ENCODE measurements at places on chromosomes 3 and 15. TPM values are rescaled to one million over a fixed set of nuclear protein-coding genes. Genes with fewer than 3 reads are reported as not detected.

- peaks cover 5% of the 10 kb centered on the region for H3K27me3 ChIP-seq
- no peak for DNase-seq
- H3K4me1 ChIP-seq: peaks cover 5% of the 10 kb centered on the region
- no peaks in the 10 kb centered on the region for H3K36me3 ChIP-seq
- H3K27ac ChIP-seq: no peak overlapping the region
Measured at GRCh38 chr3:12234192-12234591, 54.7 kb upstream of the PPARG start.

TTC14 gene
- total RNA-seq: 53.2 TPM

DNA sequence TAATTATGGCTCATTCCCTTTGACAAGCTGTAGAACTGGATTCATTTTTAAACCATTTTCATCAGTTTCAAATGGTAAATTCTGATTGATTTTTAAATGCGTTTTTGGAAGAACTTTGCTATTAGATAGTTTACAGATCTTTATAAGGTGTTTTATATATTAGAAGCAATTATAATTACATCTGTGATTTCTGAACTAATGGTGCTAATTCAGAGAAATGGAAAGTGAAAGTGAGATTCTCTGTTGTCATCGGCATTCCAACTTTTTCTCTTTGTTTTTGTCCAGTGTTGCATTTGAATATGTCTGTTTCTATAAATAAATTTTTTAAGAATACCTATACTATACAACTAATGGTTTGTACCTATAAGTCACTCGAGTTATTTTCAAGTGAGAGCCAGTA lies 62.7 kb downstream of the PXYLP1 start:
- H3K4me1 ChIP-seq: peaks cover 10% of the 10 kb centered on the region
- peaks cover 15% of the 10 kb centered on the region for H3K36me3 ChIP-seq
- no peak overlapping the region for H3K4me3 ChIP-seq
- no peak for DNase-seq

DNA sequence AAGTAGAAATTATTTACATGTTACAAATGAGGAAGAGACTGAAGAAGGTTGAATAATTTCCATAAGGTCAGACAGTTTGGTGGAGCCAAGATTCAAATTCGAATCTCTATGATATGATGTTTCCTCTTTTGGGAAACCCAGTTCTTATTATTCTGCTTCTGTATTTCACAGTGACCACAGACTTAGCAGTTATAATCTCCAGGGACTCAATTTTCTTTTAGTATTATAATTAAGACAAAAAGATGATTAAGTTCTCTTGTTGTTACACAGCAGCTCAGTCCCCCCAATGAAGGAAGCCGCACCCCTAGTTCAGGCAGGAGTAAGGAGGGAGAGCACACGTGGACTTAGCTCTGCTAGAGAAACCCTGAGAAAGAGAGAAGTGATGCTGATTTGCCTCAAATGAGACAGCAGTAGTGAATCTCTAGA lies 130.6 kb downstream of the CCNL1 start:
- no peak overlapping the region for H3K4me3 ChIP-seq
- H3K27me3 ChIP-seq: no peaks in the 10 kb centered on the region
- H3K36me3 ChIP-seq: no peaks in the 10 kb centered on the region
- no peak for DNase-seq
- H3K4me1 ChIP-seq: peaks cover 5% of the 10 kb centered on the region
- H3K27ac ChIP-seq: no peak overlapping the region

CCDC33 gene
- total RNA-seq: 5.0 TPM

SUSD5 gene
- 3.3 TPM for total RNA-seq

ZDHHC19 gene
- total RNA-seq: not detected

DNA sequence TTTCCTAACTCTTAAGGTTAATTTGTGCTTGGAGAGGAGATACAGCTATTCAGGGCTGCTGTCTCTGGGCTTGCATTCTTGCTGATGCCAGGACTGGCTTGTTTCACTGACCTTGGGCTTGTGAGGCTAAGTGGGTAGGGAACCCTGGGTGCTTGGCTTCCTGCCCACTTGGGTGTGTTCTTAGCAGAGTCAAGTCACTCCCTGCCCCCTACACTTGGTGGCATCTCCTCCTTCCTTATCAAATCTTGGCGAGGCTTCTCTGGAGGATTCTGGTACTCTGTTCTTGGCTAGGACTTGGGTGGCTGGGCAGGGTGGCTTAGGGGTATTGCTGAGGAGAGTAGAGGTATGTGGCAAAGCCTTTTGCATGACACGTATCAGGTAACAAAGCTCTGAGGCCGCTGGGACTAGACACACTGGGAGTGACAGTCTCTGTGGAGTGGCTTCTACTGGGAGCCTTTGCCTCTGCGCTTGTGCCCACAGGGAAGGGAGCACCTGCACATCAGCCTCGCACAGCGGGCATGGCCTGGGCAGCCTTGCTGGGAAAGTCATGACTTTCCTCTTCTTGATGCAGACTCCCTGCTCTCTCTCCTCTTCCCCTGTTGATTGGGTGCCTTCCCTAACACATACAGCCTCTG lies 41.8 kb downstream of the CHCHD6 start:
- H3K4me1 ChIP-seq: peaks cover 20% of the 10 kb centered on the region
- no peak overlapping the region for H3K27ac ChIP-seq
- H3K36me3 ChIP-seq: peaks cover 7% of the 10 kb centered on the region
- DNase-seq: no peak

GRCh38 chr3:193902607-193903511 lies 233.1 kb upstream of the HES1 start:
- no peaks in the 10 kb centered on the region for H3K27me3 ChIP-seq
- no peaks in the 10 kb centered on the region for H3K36me3 ChIP-seq
- H3K27ac ChIP-seq: peak overlapping the region; percentile 39
- peak overlapping the region; percentile 23 for H3K4me3 ChIP-seq
- H3K4me1 ChIP-seq: peaks cover 58% of the 10 kb centered on the region

TRNT1 gene
- total RNA-seq: 21.7 TPM

DNA sequence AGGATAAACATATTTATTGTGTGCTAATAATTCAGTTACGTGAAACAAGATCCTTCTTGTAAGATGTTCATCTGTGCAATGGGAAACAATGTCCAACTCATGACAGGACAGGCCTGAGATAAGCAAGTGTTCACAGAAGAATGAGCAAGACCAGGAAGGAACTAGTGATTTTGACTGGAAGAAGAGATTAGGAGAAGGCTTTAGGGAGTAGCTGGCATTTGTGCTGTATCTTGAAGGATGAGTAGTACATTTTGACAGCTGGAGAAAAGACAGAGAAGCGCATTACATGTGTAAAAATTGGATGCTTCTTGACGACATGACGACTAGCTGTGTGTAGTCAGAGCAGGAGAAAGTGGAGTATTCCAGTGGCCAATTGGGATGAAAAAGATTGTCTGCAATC lies 48.4 kb downstream of the GBE1 start:
- H3K27me3 ChIP-seq: no peaks in the 10 kb centered on the region
- DNase-seq: no peak
- no peaks in the 10 kb centered on the region for H3K36me3 ChIP-seq
- no peak overlapping the region for H3K4me3 ChIP-seq
- no peak overlapping the region for H3K27ac ChIP-seq

- H3K4me3 ChIP-seq: no peak overlapping the region
- no peak for DNase-seq
- peaks cover 6% of the 10 kb centered on the region for H3K4me1 ChIP-seq
- no peaks in the 10 kb centered on the region for H3K36me3 ChIP-seq
Measured at GRCh38 chr3:41088882-41089281, 110.4 kb upstream of the CTNNB1 start.

DNA sequence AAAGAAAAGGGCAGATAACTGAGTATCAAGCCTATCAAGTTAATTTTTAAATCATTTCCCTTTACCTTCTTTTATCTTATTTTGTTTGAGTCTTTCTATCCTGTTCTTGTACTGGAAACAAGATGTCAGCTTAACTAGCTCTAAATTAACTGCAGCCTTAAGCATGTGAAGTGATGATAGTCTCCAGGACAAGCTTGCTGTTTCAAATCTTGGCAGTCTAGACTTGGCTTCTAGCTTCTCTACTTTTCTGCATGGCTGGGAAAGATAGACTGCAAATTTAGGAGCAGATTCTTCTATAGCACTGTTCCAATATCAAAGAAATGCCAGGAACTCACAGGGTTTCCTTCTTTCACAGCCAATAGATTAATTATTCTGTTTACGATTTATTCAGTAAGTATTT lies 1034.4 kb downstream of the TUSC7 start:
- H3K4me3 ChIP-seq: no peak overlapping the region
- no peaks in the 10 kb centered on the region for H3K36me3 ChIP-seq
- H3K4me1 ChIP-seq: no peaks in the 10 kb centered on the region
- no peak overlapping the region for H3K27ac ChIP-seq

Measured in type B pancreatic cell (in vitro differentiated cells).